ENCODE measurements at places on chromosomes 7 and 10. TPM values are rescaled to one million over a fixed set of nuclear protein-coding genes. Genes with fewer than 3 reads are reported as not detected.

- DNase-seq = no peak
Observed at GRCh38 chr7:131466735-131467365, 89.6 kb downstream of the PODXL start.

GRCh38 chr10:104505521-104506042 is 135.5 kb upstream of the SORCS3 start:
- DNase-seq = no peak

DNA sequence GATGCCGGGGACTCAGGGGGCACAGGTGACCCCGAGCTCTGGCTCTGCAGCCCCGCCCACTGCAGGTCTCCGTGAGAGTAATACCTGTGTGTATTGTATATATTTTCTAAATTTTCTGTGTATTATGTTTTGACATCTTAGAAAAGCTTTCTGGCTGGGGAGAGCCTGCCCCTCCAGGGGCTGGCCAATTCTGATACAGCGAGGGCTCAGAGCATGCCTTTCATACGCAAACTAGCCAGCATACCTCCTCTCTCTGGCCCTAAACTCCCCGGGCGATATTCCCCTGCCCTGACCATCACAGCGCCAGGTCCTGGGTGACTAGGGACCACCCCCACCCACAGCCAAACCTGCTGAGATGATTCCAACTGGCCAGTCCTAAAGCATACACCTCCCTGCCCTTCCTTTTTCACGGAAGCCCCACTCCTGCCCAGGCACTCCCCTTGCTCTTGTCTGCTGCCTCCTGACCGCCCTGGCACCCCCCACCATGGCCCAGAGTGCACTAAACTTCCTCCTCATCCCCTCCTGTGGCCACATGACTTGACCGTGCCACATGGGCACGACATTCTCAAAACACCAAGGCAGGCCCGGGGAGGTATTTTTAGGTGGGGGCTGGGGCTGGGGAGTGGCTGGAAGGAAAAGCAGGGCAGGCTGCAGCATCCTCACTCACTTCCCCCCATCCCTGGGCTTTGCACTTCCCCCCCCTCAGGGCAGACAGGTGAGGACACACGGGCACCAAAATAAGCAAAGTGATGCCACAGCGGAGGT is 61.5 kb downstream of the INSIG1 start:
- DNase-seq = no peak

GRCh38 chr7:47248797-47249196 is 333.1 kb downstream of the TNS3 start:
- DNase-seq = no peak

DNA sequence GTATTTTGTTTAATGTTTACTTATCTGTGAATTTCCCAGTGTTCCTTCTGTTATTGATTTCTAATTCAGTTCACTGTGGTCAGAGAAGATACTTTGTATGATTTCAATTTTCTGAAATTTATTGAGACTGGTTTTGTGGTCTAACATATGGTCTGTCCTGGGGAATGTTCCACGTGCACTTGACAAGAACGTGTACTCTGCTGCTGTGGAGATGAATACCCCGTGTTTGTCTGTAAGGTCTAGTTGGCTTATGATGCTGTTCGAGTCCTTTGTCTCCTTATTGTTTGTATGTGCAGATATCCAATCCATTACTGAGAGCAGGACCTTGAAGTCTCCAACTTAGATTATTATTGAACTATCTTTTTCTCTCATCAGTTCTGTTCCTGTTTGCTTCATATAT is 371.5 kb upstream of the MYO3A start:
- no peak for DNase-seq

DNA sequence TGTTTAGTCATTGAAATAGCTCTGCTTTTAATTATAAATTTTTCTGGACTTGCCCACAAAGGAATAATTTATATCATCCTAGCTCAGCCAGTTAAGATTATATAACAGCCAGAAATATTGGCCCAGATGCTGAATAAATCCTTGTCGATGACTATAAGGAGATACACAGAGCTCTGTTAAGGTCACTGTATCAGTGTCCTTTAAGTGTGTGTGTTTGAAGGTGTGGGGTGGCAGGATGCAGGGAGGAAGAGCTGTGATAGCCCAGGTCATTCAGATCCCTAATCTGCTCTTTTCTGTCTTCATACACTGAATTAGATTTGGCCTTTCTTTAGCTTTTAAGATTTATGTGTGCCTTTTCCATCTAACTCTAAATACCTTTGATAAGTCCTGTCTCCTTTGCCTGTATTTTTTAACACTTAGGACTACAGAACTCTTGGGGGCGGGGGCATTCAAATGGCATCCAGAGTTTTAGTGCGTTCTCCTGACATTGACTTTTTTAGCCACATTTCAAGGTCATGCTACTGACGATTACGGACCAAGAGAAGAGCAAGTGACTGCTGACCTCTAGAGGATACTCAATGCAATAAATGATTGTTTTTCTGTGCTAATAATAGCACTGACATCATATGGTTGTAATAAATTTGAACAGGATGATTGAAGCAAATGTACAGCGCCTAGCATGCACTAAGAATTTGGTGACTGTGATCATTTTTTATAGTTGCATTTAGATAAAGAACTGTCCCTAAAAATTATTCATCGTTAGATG is 172.3 kb downstream of the CACNB2 start:
- no peak for DNase-seq

- no peak for DNase-seq
Observed at GRCh38 chr7:128056901-128057300, 25.7 kb upstream of the LRRC4 start.

OR2A1 gene
- 0.27 TPM for total RNA-seq

SEMA3E gene
- total RNA-seq = 0.81 TPM

GSTO2 gene
- 11.7 TPM for total RNA-seq

Data from mesothelial cell of epicardium (in vitro differentiated cells).